ENCODE measurements at places on chromosomes 3 and 15.

DNA sequence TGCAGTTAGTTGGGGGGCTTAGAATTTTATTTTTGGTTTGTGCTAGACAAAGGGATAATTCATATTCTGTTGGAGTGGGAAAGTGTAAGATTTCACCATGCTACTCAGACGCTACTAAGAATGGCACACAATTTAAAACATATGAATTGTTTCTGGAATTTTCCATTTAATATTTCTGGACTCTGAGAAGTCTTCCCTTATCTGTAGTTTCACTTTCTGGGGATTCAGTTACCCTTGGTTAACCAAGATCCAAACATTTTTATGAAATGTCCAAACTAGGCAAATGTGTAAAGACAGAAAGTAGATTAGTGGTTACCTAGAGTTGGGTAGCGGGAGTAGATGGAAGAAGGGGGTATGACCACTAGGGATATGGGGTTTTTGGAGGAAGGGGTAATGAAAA, 53.1 kb downstream of the TCF12 start:
- no peak for DNase-seq

GRCh38 chr3:81936817-81937216, 175.4 kb upstream of the GBE1 start:
- DNase-seq = no peak

DNA sequence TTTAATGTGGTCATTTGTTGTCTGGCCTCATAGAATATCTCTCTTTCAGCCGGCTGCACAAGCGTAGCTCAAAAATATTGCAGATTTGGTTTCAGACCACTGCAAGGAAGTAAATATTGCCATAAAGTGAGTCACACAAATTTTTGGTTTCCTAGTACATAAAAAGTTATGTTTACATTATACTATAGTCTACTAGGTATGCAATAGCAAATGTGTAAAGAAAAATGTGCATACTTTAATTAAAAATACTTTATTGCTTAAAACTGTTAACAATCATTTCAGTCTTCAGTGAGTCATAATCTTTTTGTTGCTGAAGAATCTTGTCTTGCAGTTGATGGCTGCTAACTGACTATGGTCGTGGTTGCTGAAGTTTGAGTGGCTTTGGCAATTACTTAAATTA, 425.1 kb upstream of the ROBO1 start:
- no peak for DNase-seq

GRCh38 chr15:54681584-54681983, 515.2 kb downstream of the RSL24D1 start:
- no peak for DNase-seq

- no peak for DNase-seq
Observed at GRCh38 chr3:165549665-165550064, 287.6 kb downstream of the BCHE start.

GRCh38 chr3:21750080-21750696, 822 bp downstream of the ZNF385D start:
- DNase-seq = no peak

DNA sequence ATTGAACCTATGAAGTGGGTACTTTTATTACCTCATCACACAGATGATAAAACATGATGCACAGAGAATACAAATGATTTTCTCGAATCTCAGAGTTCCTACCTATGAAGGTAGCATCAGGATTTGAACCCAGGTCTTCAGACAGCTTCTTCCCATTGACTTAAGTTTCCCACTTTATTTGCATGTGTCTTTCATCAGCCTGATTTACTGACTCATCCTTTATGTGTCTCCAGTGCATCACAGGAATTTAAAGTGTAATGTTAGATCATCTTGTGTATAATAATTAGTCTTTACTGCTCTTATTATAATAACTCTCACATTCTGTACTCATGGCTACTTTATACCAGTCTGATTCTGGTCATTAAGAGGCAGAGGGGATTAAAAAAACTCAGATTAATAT, 449.4 kb upstream of the SUCLG2 start:
- DNase-seq = no peak

DNA sequence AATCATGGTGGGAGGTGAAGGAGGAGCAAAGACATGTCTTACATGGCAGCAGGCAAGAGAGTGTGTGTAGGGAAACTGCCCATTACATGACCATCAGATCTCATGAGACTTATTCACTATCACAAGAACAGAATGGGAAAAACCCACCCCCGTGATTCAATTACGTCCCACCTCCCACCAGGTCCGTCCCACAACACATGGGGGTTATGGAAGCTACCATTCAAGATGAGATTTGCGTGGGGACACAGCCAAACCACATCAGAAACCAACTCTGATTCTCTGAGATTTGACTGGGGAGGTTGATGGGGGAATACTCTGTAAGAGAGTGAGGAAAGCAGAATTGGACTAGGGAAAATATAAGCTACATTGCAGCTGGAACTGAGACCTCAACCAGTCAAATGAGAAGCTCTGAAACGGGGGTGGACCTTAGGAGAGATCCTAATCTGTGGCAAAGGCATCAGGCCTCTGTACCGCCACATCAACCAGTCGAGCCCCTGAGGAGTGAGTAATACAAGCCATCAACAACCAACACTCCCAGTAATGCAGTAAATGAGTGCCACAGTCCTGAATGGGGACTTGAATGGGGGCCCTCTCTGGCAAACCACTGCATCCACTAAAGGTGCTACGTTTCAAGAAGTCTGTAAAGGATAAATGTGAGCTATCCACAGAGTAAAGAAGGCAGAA, 207.9 kb upstream of the GADL1 start:
- DNase-seq = no peak

- no peak for DNase-seq
Observed at GRCh38 chr3:2929574-2929973, 180.6 kb downstream of the IL5RA start.

Measured in cerebellar nuclear complex (tissue), 1 donor.